ENCODE measurements at places on chromosomes 1 and 21.
A peak's percentile ranks its signal among the peaks of the same experiment; 100 is the strongest.

DNA sequence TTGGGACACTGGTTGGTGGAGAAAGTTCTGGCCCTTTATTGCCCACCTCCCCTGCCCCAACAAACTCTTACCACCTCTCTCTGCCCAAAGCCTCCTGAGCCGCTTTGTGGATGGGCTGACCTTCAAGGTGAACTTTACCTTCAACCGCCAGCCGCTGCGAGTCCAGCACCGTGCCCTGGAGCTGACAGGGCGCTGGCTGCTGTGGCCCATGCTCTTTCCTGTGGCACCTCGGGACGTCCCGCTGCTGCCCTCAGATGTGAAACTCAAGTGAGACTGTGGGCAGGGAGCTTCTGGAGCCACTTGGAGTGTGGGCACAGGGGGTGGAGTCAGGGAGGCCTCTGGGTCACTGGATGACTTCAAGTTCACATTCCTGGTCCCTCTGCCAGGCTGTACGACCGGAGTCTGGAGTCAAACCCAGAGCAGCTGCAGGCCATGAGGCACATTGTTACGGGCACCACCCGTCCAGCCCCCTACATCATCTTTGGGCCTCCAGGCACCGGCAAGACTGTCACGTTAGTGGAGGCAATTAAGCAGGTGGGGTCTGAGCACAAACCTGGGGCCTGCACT, 12.5 kb downstream of the RHOC start:
- no peak for DNase-seq

- peak; percentile 28 for DNase-seq
Measured at GRCh38 chr1:2314803-2315673, 76.3 kb downstream of the MORN1 start.

GRCh38 chr1:204331847-204332487, 27.8 kb downstream of the PLEKHA6 start:
- DNase-seq = no peak

- DNase-seq = no peak
Measured at GRCh38 chr1:69126796-69127195, 440.9 kb upstream of the LRRC7 start.

GRCh38 chr1:17611991-17612390, 72.5 kb downstream of the ARHGEF10L start:
- DNase-seq = no peak

DNA sequence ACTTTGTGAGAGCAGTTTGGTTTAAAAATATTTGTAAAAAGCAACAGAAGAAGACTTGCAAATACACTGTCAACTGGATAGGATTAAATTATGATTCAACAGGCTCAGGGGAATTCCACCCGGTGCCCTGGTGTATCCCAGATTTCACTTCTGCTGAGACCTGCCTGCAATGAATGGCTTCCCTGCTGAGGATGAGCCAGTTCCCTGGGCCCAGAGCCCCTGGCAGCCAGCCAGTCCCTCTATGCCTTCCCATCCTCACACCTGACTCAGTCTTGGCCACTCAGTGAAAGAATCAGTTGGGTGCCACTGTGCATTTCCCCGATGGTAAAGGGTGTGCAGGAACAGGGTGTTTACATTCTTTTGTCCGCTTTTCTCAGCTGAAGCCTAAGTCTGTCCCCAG, 64.4 kb downstream of the KCTD3 start:
- no peak for DNase-seq

DNA sequence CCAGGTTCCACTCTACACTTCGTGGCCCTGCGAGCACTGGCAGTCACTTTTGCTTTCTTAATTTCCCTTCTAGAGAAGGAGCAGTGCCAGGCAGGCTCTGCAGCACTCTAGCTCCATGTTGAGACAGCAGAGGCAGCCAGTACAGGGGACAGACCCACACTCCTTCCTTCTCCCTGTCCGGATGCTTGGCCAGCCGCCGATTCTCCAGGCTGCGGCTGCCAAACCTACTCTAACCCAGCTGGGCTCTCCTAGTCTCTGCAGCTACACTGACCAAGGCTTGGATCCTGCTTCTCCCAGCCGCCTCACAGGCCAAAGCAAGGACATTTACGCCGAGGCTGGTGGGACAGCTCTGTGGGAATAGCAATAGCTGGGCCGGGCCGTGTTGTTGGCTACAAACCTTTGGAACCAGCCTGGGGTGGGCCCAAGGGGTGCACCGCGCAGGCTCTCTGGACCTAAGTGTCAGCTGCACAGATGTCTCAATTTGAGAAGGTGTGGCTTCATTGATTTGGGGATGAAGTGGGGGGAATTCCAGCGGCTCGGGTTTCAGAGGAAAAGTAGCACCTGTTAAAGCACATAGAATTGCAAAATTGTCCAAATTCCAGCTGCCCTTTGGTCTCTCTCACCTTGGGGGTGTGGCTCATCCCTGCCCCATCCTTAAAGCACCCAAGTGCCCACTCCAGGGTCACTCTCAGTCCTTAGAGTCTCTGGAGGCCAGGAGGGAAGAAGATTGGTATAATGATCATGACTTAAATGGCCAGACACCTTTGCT, 3.2 kb downstream of the BARHL2 start:
- no peak for DNase-seq

DNA sequence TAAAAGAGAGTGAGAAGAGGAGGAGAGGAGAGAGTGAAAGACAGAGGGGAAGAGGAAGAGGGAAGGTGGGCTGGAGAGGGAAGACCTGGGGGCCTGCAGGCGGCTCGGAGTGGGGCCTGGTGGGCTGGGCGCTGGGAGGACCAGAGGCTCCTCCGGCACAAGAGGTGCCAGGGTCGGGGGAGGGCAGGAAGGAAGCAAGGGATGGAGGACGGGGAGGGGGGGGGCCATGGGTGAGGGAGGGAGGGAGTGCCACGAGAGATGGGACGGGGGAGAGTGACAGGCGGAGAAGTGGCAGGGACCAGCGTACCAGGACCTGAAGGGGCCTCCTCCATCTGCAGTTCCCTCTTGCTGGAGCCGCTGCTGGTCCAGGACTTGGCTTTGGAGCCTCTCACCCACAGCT, 87.7 kb downstream of the CASZ1 start:
- no peak for DNase-seq

- DNase-seq = no peak
Measured at GRCh38 chr1:229164348-229164747, 106.6 kb upstream of the RAB4A start.

GRCh38 chr1:110087812-110088738, 17.6 kb upstream of the ALX3 start:
- DNase-seq = peak; percentile 65

DNA sequence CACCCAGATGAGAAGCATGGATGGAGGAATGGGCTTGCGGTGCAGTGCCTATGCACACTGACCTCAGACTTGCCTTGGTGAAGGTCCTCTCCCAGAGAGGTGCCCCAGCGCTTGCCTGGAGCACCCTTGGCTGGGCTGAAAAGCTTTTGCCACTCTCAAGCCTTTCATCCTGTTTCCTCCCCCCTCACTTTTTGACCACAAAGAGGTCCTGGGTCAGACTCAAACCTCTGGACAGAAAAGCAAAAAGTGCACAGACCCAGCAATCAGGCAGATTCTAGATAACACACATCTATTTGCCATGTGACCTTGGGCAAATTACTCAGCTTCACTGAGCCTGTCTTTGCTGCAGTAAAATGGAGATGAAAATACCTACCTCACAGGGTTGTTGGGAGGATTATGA, 7.3 kb downstream of the TMEM35B start:
- DNase-seq = no peak

DNA sequence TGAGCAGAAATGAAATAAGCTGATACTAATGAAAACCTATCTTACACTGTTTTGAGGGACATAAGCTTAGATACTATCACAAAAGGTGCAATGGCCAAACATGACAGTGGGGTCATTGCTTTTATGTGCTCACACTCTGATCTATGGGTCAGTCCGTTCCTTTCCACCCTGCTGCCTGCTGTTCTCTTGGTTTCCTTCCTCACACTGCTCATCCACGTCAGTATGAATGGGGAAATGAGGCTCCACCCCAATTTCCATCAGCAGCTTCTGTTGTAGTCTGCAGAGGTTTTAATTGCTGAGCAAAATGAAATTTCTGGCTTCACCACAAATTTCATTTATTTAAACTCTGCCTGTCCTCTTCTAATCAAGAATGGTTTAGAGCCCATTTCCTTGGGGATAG, 155.2 kb downstream of the GABPA start:
- DNase-seq = no peak

GRCh38 chr21:15264084-15264665, 199.4 kb upstream of the NRIP1 start:
- no peak for DNase-seq

DNA sequence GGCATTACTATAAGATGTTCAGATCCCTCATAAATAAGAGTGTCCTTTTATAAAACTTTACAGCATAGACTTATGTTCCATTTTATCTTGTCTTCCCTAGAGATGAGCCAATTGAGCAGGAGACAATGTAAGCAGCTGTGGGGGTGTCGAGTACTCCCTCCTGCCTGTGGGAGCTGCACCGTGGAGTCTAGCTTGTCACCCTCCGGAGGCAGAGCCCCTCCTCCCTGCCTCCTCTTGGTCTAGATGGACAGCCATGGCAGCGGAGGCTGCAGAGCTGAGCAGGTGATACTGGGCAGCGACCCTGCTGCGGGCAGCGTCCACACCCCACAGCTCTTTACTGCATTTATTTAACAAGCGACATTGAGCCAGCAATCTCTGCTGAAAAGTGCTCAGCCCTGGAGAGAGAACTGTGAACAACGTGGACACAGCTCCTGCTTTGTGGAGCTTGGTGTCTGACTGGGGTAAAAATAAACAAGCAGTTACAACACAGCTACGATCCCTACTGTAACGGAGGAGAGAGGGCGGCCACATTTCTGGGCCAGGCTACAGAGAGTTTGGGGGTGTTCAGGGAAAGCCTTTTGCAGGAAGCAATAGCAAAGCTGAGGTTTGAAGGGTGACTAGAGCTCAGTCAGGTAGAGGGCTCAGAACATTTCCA, 12.8 kb upstream of the KIF21B start:
- DNase-seq = no peak

DNA sequence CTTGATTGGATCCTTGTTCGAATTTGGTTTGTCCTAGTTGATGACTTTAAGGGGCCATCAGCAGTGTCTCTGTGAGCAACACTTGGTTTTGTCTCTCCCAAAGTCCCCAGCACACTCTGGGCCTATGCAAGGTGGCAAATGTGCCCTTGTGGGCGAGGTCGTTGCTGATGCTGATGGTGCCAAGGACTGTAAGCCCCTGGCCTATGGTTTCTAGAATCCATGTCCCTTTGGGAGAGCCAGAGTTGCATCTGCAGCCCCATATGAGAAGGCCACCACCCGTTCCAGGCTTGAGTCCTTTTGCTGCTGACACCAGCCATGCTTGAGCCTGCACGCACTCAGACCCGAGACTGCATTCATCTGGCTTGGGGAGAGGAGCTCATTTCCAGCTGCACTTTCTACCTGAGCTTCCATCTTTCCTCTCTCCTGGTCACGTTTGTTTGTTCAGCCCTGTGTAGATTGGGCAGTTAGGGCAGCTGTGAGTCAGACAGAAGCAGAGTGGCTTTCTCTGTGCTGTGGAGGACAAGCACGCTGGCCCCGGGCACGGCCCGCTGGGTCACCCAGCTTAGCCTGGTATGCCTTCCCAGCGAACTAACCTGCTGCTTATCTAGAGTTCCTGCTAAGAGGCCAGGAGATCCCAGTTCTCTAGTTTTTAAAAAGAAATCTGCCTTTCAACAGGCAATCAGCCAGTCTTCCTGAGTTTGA, 52.1 kb upstream of the CSF3R start:
- DNase-seq = no peak

DNA sequence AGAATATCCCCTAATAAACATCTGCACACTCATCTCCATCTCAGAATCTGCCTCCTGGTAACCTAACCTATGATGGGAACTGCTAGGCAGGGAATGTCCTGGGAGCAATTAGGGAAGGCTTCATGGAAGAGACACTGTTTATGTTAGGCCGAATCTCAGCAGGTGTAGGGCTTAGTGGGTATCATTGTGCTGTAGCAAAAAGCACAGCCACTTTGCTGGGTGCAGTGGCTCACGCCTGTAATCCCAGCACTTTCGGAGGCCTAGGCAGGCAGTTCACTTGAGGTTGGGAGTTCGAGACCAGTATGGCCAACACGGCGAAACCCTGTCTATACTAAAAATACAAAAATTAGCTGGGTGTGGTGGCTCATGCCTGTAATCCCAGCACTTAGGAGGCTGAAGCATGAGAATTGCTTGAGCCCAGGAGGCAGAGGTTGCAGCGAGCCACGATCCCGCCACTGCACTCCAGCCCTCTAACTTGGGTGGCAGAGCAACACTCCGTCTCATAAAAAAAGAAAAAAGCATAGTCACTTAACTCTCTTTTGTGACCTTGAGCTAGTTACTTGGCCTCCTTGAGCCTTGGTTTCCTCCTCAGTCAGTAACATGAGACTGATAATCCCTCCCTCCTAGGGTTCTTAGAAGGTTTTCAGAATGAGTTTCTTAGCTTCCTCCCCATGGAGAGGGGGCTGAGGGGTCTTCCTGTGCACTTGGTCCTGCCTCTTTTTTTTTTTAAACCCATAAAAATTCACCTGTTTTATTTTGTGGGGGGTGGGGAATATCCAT, 3.5 kb downstream of the RAB42 start:
- DNase-seq = no peak

- DNase-seq = no peak
Measured at GRCh38 chr1:208248991-208249696, 5.0 kb upstream of the PLXNA2 start.

DNA sequence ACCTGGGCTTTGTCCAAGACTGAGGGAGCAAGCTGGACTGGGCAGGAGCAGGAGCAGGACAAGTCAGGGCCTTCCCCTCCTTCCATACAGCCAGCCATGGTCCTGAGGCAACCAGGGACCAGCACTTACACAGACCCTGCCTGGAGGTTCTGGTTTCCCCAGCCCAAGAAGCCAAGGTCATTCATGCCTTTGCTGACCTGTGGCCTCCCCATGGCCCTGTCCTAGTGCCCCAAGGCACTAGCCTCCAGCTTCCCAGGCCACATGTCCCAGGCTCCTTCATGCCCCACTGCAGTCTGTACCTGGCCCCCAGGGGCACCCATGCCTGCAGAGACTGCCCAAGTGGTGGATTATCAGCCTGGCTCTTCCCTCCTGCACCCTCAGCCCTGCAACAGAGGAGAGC, 243.9 kb downstream of the TOMM20 start:
- DNase-seq = no peak

DNA sequence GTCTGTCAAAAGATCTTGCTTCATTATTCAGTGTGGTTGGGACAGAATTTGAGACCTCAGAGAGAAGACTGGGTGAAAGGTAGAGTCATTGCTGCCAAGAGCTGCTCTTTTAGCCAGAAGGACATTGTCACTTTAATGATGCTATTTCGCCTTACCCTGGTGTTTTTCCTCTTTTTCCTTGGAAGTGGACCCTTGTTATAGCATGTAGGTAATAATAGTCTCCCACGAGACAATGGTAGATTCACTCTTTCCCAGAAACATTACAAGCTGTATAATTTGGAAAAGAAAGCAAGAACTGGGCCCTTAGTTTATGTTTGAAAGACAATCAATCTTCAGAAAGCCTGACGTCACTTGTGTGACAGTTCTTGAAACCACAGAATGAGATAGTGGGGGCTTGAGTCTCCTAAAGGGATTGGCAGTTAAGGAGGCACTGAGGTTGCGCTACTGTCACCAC, 3.8 kb downstream of the SERTAD4 start:
- no peak for DNase-seq

DNA sequence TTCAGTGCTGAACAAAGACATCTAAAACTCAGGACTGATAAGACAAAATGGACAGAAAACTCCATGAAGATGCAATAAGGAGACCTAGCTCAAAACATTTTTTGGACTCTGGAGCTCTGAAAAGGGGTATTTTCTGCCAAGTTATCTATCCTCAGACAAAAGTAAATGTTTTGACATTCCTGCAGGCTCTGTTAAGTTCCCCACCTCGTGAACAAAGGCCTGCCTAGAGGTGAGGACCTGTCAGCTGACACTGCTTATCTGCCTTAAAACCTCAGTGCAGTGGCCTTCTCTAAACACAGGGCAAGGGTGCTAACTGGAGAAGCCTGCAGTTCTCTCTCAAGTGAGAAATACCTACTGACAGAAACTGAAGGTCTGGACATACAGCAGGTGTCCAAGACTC, 41.1 kb downstream of the COLGALT2 start:
- DNase-seq = no peak
